ENCODE measurements at places on chromosomes 12 and 14.
A peak's percentile ranks its signal among the peaks of the same experiment; 100 is the strongest.

DNA sequence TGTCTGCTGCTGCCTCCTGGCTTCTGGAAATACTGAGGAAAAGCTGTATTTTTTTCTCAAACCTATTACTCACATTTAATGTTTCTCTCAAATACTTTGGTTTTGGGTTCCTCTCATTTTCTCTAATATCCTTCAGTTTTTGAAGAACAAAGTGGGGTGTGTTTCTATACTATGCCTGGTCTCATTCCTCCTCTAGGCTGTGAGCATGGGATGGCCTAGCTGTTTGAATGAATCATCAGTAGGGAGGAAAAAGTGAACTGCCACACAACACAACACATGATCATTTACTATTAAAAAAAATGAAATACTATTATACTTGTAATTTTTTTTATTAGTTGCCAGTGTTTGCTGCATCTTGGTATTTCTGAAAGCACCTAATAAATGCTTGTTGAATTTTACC is 11.3 kb upstream of the SMCO3 start:
- no peak for DNase-seq

DNA sequence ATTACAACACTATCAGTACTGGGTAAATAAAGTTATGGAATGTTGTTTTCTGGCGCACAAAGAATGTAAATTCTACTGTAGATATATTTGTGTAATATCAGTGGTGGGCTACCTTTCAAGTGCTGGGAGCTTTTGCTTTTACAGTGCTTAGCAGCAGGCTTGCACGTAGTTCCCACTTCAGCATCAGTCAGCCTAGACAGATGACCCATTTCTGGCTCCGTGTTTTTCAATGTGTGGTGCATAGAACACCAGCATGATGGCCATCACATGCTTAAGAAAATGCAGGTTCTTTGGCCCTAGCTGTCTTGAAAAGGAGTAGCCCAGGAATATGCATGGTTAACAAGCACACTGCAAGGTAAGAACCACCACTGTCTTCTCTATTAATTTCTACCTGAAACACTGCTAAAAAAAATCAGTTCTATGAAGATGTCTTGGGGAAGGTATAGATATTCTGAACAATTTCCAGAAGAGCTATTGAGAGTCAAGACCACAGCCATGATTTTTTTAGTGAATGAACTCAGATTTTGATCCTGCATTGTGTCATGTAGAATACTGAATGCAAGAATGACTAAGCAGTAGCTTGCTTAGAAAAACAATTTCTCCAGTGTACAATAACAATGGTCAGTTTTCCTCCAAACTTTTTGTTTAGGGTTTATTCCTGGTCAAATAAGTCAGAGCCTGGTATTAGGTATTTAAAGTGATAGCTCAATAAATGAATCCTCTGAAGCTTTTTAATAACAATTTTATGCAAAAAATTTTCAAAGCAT is 195.7 kb downstream of the AKAP6 start:
- peak; percentile 54 for DNase-seq

DNA sequence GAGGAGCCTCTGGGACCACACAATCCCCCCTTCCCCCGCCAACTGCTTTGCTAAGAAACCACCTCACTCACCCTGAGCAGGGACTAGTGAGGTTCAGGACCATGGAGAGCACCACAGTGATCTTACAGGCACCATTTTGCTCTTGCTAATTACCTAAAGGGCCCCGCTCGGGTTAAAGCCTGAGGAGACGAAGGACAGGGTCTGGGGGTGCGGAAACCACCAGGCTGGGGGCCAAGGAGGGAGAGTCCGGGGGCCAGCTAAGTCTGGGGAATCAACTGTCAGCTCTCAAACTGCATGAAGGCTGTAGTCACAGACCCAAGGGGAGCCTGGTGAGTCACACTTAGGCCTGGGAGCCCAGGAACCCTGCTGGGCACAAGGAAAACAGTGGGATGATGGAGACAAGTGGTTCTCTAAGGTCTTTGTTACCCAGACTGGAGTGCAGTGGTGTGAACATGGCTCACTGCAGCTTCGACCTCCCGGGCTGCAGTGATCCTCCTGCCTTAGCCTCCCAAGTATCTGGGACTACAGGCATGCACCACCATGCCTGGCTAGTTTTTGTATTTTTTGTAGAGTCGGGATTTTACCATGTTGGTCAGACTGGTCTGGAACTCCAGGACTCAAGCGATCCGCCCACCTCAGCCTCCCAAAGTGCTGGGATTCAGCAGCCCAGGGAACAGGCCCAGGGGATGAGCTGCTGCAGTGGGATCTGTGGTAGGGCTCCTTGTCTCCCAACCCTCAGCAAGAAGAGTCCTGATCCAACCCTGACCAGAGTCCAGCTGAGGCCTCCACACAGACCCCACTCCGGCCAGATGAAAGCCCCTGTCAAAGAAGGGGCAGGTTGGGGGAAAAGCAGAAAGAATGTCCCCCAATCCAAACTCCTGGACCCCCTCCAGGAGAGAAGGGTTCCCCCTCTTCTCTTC is 98.8 kb downstream of the CALM1 start:
- DNase-seq: peak; percentile 71

DNA sequence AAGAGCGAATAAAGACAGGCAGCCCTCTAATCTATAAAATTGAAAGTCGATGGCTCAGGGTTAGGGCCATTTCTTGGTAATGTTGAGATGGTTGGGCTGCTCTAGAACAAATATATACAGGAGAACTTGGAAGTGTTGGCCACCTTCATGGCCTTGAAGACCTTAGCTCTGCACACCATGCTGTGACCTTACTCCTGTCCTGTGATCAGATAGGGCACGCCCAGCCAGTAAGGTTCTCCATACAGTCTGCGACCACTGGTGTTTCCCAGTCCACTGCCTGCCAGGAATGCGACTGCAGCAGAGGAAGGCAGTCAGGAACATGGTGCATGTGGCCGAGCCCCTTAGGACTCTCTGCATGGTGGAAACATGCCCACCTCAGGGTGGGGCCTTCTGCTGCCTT is 73.2 kb upstream of the PSMA6 start:
- DNase-seq: no peak

- DNase-seq: no peak
These were observed 804.4 kb downstream of the FLRT2 start for GRCh38 chr14:86334355-86334754.

DNA sequence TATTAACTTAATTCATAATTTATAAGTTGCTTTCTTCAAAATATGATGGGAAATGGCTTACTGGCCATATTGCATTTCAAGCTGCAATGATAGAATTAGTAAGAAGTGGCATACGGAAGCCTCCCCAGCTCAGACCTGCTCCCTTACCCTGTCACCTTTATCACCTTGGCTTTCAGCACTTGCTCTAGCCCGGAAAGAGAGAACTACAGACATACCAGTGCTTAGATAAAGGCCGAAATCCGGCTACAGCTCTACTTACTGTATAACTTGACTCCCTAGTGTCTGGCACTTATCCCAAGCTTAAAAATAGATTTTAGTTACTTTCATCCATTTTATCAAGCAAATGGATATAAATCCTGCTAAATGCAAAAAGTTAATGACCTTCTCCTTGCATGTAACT is 42.5 kb downstream of the PKP2 start:
- no peak for DNase-seq

- peak; percentile 87 for DNase-seq
These were observed 428.8 kb downstream of the ZFP36L1 start for GRCh38 chr14:68363843-68364767.

- DNase-seq: no peak
These were observed 1262.2 kb downstream of the TMEM121 start for GRCh38 chr14:106788534-106788933.

DNA sequence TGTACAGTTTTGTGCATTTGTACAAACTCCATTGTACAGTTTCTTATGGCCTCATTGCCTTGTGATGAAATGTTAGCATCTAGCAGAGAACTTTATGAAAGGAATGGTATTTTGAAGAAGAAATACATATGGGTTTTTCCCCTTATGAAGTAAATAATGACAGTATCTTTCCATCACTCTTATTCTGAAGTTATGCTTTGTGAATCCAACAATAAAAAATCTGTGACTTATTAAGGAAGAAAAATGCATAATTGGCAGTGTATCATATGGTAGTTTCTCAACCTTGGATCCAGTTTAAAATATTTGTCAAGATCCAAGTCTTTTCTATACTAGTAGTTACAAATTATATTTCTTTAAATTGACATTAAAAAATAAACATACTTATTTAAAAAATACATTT is 859.1 kb upstream of the FLRT2 start:
- peak; percentile 2 for DNase-seq

DNA sequence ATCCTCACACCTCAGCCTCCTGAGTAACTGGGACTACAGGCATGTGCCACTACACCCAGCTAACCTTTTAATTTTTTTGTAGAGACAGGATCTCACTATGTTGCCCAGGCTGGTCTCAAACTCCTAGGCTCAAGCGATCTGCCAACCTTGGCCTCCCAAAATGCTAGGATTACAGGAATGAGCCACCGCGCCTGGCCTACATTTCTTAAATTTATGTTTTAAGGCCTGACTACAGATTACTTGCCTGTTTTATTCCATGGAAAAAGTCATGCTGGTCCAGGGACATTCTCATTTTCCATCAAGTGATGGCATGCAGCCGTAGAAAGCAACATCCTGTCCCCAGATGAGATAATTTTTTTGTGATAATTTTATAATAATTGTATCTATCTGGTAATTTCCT is 6.1 kb downstream of the CD9 start:
- DNase-seq: no peak

GRCh38 chr14:94051779-94052178 is 25.6 kb downstream of the OTUB2 start:
- DNase-seq: no peak

DNA sequence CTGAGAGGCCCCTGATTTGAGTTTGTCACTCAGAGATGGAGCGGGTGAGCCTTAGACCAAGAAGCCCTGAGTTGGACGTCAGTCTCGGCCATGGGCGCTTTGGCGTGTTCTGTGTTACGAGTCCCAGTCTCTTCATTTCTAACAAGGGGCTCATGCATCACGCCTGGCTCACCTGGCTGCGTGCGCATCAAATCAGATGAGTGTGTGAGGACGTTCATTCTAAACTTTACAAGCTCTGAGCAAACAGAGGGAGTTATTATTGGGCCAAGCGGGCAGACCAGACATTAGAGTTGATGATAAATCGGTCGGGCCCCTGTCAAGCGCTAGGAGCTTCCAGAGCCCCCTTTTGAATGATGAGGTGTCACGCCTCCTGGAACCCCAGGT is 117.2 kb downstream of the CALM1 start:
- DNase-seq: no peak

GRCh38 chr14:89767861-89768268 is 186.7 kb downstream of the EFCAB11 start:
- DNase-seq: peak; percentile 51

- no peak for DNase-seq
These were observed 51.5 kb upstream of the GPATCH2L start for GRCh38 chr14:76100236-76100635.

- peak; percentile 19 for DNase-seq
These were observed 220.5 kb upstream of the TBX3 start for GRCh38 chr12:114904254-114905003.

DNA sequence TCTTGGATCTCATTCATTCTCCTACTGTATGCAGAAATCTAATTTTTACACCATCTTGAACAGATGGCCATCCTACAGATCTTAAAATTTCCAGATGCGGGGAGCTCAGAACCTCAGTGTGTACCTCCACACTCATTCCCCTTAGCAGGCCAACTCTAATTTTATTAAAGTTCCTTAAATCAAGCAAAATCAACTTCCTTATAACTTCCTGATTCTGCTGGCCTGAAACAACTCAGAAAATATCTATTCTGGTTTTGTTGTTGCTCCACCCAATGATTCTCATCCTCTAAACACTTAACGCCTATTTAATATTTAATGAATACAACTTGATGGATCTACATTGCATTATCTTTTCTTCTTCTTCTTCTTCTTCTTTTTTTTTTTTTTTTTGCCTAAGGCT is 3.1 kb downstream of the EMP1 start:
- no peak for DNase-seq

- peak; percentile 15 for DNase-seq
These were observed 228.8 kb downstream of the PPFIA2 start for GRCh38 chr12:81530352-81530751.

- DNase-seq: no peak
These were observed 107.3 kb downstream of the PIK3C2G start for GRCh38 chr12:18368594-18368993.

DNA sequence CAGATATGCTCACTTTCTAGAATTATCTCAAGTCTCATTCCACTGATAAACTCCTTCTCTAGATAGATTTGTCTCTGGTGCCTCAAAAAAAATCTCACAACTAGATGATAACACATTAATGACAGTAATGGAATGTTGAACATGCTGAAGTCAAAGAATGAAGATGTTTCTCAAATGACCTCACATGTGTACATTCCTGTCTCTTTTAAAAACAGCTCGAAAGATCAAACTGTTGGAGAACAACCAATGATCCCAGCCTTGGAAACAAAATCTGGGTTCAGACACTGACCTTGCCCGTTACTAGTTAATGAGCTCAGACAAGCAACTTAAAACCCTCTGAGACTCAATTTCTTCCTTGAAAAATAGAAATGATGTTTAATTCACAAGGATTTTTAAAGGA is 44.7 kb upstream of the KCNJ8 start:
- DNase-seq: peak; percentile 60

DNA sequence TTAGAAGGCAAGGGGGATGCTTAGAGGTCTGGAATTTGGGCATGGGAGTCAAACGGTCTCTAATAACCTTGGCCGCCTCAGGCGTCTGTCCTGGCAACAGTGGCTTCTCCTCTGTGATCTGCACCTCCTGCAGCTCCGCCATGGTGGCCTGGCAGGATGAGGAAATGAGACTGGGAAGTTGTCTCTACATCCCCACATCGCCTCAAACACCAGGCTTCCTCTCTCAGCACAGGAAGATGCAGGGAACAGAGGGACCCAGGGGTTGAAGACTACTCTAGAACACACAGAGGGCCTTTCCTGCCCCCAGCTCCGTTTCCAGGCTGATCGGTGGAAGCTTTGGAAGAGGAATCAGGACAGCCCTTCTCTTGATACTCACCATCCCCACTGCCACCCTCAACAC is 1.7 kb downstream of the NDRG2 start:
- no peak for DNase-seq

DNA sequence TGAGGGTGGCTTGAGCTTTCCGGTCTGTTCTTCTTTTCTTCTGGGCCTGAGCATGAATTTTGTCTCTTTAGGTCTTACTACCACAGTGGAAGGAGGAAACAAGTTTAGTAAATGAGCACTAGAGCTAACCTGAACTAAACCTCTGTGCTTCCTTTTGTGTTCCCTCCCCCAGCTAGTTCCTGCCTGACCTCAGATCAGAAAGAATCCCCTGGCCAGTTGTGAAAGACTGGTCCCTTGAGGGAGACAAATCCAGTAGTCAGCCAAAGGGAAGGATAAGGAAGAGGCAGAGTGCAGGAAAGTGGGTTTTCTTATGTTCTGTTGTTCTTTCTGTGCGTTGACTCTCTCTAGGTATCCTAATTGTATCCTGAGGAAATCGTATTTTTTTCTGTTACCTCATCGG is 17.5 kb downstream of the ZNF664 start:
- peak; percentile 72 for DNase-seq

GRCh38 chr14:29273513-29273912 is 506.9 kb downstream of the FOXG1 start:
- no peak for DNase-seq

All from fibroblast of skin of back (primary cell).